Stimulated activated CD4-positive, alpha-beta T cell treated with anti-CD3 and anti-CD28 coated beads, Interleukin-1b, Interleukin-23, amount 100 ng/mL, for 1 hour (primary cell): ENCODE measurements at places on chromosomes 2 and 18.

- DNase-seq = no peak
Measured at GRCh38 chr2:239136203-239136602, 264.6 kb downstream of the HDAC4 start.

- no peak for DNase-seq
Measured at GRCh38 chr2:60463249-60463648, 90.2 kb downstream of the BCL11A start.

DNA sequence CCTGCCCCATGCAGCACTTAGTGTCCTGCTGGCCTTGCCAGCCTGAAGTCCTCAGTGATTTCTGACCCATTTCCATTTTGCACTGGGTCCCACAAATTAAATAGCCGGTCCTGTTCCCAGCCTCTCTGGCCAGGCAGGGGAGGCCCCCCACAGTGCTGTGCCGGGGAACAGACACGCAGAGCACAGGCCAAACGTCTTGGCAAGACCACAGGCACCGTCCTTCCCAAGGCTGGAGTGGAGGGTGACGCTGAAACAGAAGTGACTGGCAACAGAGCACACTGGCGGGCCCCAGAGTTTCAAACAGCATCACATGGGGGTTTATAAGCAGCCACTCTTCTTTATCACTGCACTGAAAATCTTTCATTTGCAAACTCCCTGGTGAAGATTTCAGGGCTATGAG, 52.2 kb downstream of the EDAR start:
- DNase-seq = no peak

DNA sequence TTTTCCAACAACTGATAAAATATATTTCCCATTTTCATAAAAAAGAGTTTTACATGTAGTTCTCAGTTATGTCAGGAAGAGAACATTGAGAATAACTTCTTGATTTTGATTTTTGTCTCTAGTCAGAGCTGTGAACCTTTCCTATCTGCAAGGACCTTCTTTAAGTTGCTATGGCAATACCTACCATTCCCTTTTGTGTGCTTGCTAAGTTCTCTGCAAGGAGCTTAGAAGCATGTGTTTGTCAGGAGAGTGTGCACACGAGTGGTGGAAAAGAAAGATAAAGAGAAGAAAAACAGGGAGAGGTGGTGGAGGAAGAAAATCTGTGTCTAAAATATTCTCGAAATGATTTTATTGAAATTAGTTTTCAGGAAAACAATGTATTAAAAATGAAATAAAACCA, 140.3 kb upstream of the SLC8A1 start:
- DNase-seq = no peak

GRCh38 chr2:172195836-172196376, 93.2 kb upstream of the DLX2 start:
- no peak for DNase-seq

DNA sequence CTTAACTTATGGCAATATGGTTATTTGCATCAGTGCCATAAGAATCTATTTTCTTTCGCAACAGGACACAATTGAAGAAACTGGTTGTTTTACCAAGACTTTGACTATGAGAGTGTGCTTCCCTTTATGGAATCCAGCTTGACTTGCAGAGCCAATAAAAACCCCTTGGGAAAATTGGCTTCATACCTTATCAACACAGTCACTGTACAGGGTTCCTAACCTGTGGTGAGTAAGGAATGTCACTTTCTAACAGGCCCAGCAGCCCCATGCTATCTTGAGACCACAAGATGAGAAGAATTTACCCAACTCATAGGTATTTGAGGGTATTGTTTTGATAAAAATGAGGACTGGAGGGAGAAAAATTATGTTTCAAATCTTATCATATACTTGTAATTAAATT, 418.5 kb upstream of the MAP2 start:
- DNase-seq = no peak

- DNase-seq = no peak
Measured at GRCh38 chr2:99689145-99689742, 199.4 kb upstream of the REV1 start.

DNA sequence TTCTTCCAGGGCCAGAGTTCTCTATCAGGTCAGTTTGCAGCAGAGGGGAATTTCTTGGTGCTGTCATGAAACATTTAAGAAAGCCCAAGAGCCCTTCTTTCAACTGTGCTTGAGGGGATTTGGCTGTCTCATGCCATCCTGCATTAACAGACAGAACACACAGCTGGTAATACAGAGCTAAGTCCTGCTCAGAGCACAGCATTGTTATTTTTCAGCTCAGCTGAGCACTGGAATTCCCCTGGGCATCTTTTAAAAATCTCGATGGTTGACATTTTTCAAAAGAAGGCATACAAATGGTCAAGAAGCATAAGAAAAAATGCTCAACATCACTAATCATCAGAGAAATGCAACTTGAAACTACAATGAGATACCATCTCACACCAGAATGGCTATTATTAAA, 14.9 kb upstream of the IL1R2 start:
- DNase-seq = no peak

DNA sequence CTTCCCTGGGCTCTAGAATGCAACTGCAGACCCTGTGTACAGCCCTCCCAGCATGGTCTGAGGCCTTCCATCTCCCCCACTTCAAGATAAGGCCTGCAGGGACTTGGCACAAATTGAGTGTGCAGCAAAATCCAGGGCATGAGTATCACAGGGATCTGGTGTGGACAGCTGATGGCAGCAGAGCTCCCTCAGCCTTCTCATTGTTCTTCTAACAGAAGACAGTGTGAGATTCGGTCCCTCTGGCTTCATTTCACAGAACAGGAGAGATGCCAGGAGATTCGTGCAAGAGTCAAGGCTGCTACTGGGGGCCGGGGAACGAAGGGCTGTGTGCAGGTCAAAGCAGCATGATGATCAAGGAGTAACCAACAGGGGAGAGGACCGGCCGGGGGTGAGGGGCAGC, 85.8 kb downstream of the UXS1 start:
- no peak for DNase-seq

GRCh38 chr18:10299643-10300042, 154.8 kb upstream of the APCDD1 start:
- DNase-seq = no peak

DNA sequence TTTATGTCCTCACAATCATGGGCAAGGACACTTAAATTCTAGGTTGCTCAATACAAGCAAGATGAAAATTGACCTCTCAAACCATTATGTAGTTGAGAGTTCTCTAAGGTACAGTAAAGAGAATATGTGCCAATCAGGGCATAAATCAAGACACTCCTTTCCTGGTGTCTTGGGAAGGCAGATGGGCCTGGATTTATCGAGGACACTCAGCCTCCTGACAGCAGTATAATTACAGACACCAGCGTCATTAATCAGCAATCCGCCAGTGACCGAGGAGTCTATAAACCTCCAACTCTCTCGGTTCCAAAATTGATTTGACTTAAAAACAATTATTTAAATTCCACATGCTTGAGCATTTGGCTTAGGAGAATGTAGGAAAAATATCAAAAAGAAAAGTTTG, 75.7 kb upstream of the DAPL1 start:
- no peak for DNase-seq

GRCh38 chr2:222000326-222000725, 298.5 kb downstream of the PAX3 start:
- no peak for DNase-seq

GRCh38 chr2:17620841-17621240, 80.3 kb downstream of the VSNL1 start:
- no peak for DNase-seq

- no peak for DNase-seq
Measured at GRCh38 chr2:51000849-51001617, 30.9 kb downstream of the NRXN1 start.

DNA sequence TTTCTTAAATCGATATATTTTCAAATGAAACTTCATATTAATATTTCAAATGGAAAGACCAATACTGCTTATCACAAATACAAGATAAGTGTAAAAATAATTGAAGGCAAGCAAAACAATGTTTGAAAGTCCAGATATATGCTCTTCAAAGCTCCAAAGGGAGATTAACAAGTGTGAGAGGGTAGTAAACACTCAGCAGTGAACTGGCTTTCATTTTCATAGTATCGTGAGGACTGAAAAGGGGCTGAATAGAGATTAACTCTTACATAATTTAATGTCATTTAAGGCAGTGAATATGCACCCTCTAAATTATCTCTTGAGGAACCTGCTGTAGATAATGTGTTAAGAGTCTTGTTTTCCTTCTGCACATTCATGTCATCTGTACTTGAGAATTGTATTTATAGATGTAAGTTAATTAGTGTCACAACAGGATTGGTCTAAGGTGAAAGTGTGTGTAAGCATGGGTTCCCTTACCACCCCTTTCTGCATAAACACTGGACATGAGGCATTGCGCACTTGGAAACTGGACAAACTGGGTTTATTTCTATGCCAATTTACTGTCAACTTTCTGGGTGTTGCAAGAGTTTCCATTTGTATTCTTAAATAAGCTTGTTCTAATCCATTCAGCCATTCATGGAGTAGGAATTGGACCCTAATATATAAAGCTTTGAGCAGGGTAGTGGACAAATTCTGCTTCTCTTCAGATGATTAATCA, 76.7 kb upstream of the SESTD1 start:
- no peak for DNase-seq

DNA sequence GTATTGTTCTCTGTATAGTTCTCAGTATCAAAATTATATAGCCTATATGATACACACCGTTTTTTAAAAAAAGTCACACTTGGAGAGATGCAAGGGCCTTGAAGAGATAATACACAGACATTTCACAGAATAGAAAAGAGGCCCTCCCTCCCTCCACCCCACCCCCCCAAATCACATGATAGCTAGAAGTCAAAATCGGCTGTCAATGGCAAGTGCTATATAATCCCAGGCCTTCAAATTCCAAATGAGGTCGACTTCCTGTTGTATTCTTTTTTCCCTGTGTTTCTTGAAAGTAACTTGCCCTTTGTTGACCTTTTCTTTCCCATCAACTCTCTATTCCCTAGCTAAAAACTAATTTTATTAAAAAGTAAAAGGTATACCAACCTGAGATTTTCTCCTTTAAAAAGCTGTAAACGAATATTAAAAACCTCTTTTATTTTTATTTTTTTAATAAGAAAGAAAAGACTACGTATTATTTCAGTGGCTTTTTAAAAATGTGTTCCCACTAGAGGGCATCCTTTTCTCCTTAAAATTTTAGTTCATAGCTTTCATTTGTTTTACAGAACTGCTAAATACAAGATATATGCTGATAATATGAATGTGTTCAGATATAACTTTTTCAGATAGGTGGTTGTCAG, 46.6 kb downstream of the KCMF1 start:
- no peak for DNase-seq

DNA sequence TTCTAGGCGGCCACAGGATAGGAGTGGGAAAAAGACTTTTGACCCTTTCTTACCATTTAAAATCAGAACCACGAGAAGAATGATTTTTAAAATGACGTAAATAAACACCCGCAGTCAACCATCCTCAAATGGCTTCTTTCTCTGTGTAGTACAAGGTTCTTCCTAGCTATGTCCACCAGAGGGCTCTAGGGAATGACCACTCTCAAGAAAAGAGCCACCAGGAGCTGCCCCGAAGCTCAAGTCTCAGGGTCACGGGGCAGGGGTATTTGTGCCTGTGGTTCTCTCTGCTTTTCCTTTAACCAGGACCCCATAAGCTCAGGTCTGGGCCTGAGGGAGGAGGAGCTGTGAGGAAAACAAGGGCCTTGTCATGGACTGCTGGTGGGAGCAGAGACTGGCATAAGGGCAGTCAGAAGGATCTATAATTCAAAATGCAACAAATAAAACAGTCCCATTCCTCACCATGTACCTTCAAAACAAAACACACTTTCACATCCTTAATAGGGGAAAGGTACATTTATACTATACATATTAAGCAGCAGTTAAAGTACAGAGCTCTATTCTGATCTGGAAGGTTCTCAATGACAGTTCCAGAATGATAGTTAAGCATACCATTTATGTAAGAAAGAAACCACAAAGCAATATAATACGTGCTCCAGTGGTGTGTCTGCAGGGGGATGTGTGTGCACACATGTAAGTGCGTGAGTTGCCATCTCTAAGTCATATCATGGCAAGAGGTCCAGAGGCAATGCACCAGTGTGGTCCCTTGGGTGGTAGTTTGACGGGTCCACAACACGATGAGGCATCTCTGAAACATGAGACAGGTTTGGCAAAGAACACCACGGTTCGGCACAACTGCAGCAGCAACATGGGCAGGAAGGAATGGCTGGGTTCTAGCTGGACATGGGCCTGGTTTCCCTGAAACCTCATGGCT, 18.6 kb downstream of the LYPD1 start:
- no peak for DNase-seq

DNA sequence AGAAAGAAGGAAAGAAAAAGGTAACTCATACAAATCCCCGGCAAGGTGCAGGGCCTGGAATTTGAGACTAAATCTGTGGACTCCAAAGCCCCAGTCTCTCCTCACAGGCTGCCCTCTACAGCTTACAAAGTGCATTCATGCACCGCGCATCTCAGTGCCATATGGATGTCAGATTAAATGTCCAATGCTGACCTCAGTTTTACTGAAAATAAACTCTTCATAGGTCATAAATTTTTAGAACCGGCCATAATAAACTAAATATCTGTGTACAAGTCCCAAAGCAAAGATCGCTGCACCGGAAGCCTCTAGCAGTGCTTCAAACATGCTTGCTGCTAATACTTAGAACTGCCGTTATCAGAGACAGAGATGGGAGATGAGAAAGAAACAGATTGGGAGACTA, 17.7 kb downstream of the ST6GAL2 start:
- DNase-seq = no peak

- no peak for DNase-seq
Measured at GRCh38 chr2:133026536-133027177, 356.7 kb upstream of the LYPD1 start.

GRCh38 chr2:216624251-216624650, 9.0 kb upstream of the IGFBP2 start:
- DNase-seq = no peak
